Common myeloid progenitor, CD34-positive (primary cell): ENCODE measurements at places on chromosomes 2 and 18.

DNA sequence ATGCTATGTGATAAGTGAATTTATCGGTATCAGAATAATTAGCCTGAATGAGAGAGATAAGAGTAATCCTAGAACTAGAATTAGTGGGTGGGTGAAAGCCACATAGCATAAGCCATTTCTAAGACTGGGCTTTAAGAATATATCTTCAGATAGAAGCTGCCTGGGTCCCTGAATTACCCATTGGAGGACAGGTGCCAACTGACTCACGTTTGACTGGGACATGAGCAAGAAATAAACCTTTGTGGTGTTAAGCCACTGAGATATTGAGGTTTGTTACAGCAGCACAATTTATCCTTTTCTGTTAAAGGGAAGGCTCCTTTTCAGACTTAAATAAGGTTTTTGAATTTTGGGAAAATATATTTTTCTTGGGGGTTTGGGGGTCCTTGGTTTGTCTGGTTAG, 95.9 kb downstream of the POLE4 start:
- no peak for DNase-seq

- no peak for DNase-seq
Measured at GRCh38 chr2:20558391-20559150, 92.3 kb downstream of the HS1BP3 start.

- DNase-seq: no peak
Measured at GRCh38 chr2:145026456-145027455, 506.8 kb upstream of the ZEB2 start.

- DNase-seq: no peak
Measured at GRCh38 chr18:53261241-53261640, 921.2 kb downstream of the DCC start.

- no peak for DNase-seq
Measured at GRCh38 chr2:82525744-82526143, 1933.3 kb downstream of the SUCLG1 start.

DNA sequence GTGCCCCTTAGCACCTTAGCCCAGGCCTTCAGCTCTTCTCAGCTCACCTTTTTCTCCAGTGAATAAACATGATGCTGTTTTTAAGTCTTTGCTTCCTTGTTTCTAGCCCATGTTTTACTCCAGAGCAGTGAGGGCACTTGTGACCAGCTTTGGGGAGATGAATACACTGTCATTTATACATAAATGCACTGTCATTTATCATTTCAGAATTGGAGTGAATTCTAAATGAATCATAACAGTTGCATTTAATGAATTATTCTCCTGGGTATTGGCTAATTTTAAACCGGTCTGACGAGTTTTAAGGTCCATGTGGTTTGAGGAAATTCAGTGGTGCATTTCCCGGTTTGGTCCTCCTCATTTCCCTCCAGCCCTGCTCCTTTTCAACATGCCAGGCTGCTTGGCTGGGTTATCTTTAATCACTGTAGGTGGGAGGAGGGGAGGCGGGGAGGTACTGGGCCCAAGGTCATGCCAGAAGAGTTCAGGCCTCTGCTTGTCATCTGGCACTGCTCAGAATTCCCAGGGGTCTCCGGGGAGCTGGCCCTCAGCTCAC, 23.9 kb downstream of the PRKCE start:
- peak; percentile 23 for DNase-seq

- DNase-seq: no peak
Measured at GRCh38 chr2:230202430-230203109, 17.2 kb downstream of the SP110 start.

GRCh38 chr2:109134741-109135358, 5.8 kb downstream of the SH3RF3 start:
- DNase-seq: peak; percentile 64

DNA sequence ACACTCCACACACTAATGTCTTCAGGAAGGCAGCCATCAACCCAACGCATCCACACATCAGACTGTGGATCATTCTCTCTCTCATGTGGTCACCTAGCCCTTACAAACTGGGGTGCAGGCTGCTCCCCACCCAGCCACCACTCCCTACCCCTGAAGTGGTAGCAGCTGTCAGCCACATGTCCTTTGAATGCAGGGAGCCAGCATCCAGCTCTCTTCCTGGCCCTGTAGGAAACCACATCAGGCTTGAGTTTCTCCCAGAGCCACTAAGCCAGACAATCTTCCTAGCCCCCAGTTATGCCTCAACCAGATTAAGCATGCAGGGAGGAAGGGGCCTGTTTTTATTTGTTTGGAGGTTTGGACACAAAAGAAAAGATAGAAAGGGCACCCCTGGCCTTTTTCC, 52.8 kb upstream of the SPP2 start:
- DNase-seq: no peak

GRCh38 chr2:101339266-101339880, 30.9 kb upstream of the RNF149 start:
- no peak for DNase-seq

DNA sequence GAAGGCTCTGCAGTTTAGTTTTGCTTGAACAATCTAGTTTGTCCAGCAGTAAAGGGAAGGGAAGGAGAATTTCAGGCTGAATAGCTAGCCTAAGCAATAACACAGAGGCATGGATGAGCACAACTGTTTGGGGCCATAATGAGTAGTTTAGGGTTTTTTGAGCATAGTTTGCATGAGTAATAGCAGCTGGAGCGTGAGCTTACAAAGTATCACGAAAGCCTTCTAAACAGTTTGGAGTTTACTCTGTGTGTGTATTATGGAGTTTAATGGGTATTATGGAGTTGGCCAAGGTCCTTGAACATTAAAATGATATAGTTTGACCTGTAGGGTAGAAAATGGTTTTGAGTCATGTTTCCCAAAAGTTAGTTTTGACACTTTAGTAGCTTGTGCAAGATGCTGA, 782.3 kb downstream of the ERBB4 start:
- DNase-seq: no peak

DNA sequence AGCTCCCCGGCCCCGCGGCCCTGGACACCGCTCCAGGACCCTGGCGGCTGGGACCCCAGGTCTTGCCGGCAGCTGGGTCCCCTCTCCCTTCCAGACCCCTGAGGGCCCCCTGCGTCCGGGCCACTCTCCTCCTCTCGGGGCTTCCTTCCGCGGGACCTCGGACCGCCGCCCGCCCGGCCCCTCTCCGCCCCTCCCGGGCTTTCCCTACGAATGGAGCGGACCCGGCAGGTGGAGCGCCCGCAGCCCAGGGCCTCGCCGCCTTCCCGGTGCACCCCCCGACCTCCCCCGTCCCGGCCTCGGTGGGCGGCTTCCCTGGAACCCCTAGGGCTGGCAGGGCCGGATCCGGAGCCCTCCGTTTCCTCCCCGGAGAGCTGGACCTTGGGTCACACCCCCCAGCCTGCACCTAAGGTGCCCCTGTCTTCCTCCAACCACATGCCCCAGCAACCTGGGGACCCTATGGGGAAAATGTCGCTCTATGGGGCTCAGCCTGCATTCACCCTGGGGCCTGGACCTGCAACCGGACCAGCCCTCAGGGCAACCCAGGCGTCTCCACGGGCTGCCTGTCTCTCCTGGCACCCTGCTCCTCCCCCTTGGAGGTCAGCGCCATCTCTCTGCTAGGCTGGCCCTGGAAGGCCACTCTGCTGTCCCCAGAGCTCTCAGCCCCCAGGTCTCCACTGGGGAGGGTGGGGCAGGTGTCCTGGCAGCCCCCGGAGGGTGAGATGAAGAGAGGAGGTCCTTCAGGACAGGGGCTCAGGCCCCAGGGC, 730 bp downstream of the B3GNT7 start:
- no peak for DNase-seq

- DNase-seq: peak; percentile 26
Measured at GRCh38 chr2:216285701-216286100, 86.6 kb downstream of the MARCHF4 start.

GRCh38 chr2:190819840-190820301, 60.8 kb upstream of the GLS start:
- DNase-seq: no peak

- DNase-seq: no peak
Measured at GRCh38 chr2:3249476-3249962, 128.1 kb downstream of the EIPR1 start.

DNA sequence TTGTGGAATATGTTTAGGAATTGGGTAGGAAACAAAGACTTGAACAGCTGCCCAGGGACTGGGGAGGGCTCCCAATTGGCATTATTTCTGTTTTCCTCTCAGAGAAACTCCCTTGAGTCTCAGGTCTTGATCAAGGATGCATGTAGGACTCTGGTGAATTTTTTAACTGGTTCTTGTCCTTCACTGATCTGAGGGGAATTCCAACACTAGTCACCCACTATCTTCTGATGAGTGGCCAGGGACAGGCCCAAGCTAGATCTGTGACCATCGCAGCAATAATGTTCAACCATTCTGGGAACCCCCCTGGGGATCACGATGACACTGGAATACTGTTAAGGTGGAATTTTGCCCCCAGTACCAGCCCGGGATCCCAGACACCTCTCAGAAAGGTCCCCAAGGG, 132.0 kb downstream of the SH3BP4 start:
- no peak for DNase-seq

GRCh38 chr2:29724282-29724681, 197.1 kb downstream of the ALK start:
- no peak for DNase-seq

- DNase-seq: peak; percentile 85
Measured at GRCh38 chr2:148512501-148512900, 132.1 kb upstream of the EPC2 start.

GRCh38 chr2:225275443-225275842, 124.1 kb upstream of the NYAP2 start:
- DNase-seq: no peak

- DNase-seq: no peak
Measured at GRCh38 chr2:108412995-108413710, 35.4 kb downstream of the SULT1C4 start.

GRCh38 chr2:211093743-211094303, 537.4 kb downstream of the CPS1 start:
- DNase-seq: peak; percentile 9

- DNase-seq: no peak
Measured at GRCh38 chr2:96940001-96940615, 46.3 kb downstream of the FAM178B start.

DNA sequence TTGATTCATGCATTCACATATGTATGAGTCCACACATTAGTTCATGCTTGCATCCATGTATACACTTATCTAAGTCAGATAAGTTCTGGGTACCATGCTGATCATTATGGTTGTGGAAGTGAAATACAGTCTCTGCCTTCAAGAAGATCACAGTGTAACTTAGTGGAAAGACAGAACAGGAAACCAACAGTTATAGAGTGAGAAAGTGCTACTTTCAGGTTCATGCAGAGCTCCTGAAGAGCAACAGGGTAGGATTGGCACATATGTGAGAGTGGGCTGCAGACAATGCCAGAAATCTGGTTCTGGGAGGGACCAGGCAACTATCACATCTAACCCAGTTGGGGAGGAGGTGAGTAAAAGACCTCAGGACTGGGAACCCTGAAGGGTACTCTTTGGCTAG, 35.4 kb upstream of the PGAP1 start:
- DNase-seq: no peak

DNA sequence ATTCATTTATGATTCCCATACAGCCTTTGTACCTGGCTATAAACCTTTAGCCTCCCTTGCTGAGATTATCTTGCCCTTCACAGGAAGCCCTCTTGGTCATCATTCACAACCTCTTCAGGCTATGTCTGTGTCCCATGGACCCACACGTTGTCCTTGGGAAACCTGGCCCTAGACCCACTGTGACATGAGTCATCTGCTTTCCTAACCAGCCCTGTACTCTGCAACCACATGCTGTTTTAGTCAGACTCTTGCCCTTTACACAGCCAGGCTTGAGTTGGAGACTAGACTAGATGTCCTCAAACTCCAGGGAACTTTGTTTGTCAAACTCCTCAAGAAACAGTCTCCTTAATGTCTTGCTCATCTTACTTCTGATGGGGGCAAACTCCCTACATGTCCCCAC, 229.3 kb upstream of the ZSWIM2 start:
- DNase-seq: no peak

- DNase-seq: peak; percentile 41
Measured at GRCh38 chr18:56314396-56314795, 324.0 kb downstream of the TXNL1 start.

DNA sequence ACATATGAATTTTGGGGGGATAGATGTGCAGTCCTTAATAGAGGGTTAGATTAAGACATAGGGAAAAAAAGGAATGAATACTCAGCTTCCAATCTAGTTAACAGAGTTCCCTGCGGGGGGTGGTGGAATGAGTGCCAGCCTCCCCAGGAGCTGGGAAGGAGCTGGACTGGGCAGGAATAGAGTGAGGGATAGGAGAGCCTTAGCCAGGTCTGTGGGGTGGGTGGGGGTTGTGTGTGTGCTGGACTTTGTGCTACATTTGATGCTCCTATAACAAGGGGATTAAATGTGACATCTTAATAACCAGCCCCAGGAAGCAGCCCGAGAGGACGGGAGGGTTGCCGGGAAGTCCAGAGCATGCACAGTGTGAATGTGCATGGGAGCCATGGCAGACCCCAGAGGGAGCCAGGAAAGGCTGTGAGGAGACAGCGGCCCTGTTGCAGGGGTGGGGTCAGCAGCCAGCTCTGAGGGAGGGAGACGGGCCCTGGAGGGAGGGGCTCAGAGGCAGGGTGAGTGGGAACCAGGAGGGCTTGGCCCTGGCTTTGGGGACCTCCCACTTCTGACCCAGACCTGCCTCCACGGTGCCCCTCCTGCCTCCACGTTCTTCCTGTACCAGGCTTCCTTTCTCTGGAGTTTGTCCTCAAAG, 3.6 kb upstream of the MBP start:
- DNase-seq: no peak

GRCh38 chr18:47558110-47558750, 306.8 kb upstream of the SKOR2 start:
- no peak for DNase-seq

- DNase-seq: no peak
Measured at GRCh38 chr2:42032224-42032620, 15.6 kb upstream of the PKDCC start.

DNA sequence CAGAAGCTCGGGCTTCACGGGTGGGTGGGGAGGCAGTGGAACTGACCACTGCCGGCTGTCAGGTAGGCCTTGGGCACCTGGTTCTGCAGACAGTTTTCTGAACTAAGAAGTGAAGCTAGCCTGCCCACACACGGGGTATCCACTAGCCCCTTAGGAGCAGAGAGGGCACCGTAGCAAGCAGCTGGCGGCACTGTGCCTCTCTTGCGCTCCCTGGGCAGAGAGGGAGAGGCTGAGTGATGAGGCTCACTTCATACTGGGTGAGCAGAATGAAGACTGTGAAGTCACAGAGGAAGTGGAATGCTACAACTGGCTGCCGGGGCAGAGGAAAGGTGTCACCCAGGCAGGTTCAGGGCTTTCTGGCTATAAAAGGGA, 753 bp downstream of the ITPRIPL1 start:
- DNase-seq: peak; percentile 55

- no peak for DNase-seq
Measured at GRCh38 chr2:81334046-81334445, 1029.5 kb upstream of the LRRTM1 start.

DNA sequence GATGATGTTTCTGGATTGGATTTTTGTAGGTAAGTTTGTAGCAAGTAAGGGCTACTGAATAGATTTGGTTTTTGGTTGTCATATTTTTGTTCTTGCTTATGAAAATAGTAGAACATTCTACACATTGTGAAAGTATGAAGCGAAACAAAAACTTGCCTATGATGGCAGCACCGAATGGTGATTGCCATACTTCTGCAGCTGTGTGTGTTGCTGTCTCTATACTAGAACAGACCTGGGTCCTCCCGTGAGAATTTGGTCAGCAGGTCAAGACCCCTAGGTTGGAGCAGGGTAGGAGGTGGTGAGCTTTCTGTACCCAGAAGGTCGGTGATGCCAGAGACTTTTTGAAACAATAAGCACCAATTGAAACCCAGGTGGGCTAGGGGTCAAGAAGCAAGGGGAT, 322.6 kb downstream of the PRKCE start:
- DNase-seq: no peak
